Sciatic nerve (tissue), 2 donors: ENCODE measurements at places on chromosomes 12 and 14.

- no peak for DNase-seq
Measured at GRCh38 chr14:44379292-44379977, 127.6 kb downstream of the FSCB start.

GRCh38 chr12:128801879-128802391 lies 21.8 kb downstream of the SLC15A4 start:
- DNase-seq, result no peak

DNA sequence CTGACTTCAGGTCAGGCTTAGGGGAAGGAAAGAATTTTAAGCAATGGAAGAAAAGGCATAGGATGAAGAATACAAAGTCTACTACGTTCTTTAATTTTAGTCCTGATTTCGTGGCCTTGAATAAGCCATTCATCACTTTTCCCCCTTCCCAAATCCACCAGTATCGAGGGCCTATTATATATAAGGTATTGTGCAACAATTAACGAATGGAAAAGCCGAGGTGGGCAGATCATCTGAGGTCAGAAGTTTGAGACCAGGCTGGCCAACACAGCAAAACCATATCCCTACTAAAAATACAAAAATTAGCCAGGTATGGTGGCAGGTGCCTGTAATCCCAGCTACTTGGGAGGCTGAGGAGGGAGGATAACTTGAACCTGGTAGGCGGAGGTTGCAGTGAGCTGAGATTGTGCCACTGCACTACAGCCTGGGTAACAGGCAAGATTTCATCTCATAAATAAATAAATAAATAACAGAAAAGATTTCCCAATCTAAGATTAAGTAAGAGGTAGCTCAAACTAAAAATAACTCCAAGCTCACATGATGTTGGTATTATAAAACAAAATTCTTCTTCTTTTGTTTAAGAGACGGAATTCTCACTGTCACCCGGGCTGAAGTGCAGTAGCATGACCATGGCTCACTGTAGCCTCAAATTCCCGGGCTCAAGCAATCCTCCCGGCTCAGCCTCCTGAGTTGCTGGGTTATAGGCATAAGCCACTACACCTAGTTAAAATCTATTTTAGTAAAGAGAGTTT lies 58.3 kb upstream of the NR2C1 start:
- DNase-seq, result no peak

- DNase-seq, result no peak
Measured at GRCh38 chr14:73842201-73842600, 9.4 kb upstream of the PTGR2 start.

DNA sequence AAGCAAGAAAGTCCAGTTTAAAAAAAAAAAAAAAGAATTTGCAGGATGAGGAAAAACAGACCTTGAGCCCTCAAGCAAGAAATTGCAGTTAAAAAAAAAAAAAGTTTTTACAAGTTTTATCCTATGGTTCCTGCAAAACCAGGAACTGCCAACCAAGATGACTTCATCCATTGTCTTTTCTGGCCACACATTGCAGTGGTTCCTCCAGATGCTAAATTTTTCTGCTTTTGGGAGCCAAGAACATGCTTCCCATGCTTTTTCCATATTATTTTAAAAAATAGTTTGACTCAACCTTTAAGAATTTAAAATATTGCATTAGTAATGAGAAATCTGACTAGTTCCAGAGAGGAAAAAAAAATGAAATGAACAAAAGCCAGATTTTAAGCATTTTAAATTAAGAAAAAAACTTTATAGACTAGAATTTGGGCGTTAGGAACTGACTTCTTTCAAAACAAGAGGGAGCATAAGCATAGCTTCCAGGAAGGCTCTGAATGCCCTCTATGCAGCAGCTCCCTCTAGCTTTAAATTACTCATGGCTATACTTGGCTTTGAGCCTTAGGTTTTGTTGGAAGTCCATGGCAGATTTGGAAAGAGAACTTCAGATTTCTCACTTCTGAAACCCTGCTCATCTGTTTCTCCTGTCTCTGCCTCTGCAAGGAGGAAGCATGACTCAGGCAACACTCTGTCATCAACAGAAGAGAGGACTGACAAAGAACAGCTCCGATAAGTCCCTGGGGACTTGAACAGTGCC lies 124.5 kb downstream of the GPR65 start:
- DNase-seq, result no peak

DNA sequence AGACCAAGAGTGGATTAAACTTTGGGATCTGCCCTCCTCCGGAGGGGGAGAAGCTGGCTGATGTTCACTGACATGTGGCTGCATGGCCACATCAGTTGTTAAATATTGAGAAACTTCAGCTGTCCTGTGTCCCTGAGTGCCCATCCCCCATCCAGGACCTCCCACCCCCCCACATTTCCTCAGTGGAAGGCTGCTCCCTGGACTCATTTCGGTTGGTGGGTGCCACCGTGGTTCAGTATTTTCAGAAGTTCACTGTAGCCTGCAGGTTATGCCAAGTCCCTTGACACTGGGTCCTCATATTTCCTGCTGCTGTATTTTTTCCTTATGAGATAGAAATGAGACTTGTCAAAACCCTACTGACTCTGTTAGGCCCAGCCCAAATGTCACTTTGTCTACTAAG lies 302.4 kb downstream of the CACNA1C start:
- DNase-seq, result peak; percentile 30

DNA sequence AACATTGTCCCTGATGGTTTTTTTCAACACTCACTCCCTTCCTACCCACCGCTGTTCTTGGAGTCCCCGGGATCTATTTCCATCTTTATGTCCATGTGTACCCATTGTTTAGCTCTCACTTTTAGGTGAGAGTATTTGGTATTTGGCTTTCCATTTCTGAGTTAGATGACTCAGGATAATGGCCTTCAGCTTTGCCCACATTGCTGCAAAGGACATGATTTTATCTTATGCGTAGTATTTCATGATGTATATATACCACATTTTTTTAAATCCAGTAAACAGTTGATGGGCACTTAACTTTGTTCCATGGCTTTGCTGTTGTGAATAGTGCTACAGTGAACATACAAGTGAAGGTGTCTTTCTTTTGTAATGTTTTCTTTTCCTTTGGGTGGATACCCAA lies 123.5 kb upstream of the KITLG start:
- DNase-seq, result no peak
